ENCODE measurements at places on chromosomes 12 and 14. TPM values are rescaled to one million over a fixed set of nuclear protein-coding genes. Genes with fewer than 3 reads are reported as not detected.

DNA sequence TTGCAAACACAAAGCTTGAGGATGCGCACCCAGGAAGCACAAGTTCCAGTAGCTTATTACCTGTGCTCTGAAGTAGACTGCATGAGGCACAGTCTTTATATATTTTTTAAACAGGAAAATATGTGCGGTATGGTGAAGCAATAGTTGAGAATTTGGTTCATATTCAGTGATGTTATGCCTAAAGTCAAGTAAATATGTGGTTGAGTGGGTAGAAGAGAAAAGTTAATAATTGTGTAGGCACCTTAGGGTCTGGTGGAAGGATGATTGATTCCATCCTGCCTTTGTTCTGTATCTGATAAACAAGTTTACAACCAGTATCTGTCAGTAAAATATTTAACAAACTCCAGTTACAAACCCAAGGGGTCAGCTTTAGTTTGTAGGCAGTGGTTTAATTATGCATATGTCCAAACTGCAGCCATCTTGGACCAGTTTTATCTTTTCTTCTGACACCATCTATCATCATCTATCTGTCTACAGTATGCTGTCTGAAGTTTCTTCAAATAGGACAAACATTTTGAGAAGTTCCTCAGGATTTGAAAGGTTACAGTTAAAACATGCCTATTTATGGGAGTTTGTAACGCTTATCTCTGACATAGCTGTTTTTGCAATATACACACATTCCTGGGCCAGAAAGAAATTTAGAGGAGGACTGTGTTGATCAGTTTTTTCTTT lies 10.8 kb downstream of the SINHCAF start:
- no peak for DNase-seq

DNA sequence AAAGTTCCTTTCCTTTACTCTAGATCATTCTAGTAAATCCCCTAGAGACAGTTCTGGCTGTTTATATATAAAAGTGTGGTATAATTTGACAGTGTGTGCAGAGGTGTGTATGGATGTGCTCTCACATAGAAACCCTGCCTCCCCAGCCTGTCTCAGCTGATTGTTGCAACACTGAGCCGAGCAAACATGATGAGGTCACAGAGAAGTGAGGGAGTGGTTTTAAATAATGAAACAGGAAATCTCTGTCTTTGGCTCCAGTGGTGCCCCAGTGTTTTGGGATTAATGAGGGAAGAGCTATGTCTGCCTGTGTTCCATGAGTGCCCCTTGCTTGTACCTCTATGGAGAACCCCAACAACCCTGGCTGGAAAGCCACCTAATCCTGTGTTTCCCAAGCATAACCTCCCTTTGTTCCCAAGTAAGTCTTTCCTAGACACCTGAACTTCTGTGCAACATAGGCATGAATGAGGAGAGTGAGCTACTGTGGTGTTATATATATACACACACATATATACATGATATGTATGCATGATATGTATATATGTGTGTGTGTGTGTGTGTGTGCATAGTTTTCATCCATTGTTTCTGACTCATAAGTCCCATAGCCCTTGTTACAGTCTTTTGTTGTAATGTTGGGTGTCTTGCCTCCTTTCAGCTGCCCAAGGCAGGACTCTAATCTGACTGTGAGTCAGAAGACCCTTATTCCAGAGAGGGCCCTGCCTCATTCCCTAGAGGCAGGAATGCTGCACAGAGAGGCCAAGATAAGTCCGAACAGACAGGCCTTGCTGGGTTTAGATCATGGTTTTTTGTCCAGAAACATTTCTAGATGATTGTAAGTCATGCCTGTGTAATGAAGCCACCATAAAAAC lies 18.0 kb downstream of the TRAF3 start:
- peak; percentile 38 for DNase-seq

GRCh38 chr12:49478949-49479664 lies 59.7 kb upstream of the KCNH3 start:
- DNase-seq = no peak

DNA sequence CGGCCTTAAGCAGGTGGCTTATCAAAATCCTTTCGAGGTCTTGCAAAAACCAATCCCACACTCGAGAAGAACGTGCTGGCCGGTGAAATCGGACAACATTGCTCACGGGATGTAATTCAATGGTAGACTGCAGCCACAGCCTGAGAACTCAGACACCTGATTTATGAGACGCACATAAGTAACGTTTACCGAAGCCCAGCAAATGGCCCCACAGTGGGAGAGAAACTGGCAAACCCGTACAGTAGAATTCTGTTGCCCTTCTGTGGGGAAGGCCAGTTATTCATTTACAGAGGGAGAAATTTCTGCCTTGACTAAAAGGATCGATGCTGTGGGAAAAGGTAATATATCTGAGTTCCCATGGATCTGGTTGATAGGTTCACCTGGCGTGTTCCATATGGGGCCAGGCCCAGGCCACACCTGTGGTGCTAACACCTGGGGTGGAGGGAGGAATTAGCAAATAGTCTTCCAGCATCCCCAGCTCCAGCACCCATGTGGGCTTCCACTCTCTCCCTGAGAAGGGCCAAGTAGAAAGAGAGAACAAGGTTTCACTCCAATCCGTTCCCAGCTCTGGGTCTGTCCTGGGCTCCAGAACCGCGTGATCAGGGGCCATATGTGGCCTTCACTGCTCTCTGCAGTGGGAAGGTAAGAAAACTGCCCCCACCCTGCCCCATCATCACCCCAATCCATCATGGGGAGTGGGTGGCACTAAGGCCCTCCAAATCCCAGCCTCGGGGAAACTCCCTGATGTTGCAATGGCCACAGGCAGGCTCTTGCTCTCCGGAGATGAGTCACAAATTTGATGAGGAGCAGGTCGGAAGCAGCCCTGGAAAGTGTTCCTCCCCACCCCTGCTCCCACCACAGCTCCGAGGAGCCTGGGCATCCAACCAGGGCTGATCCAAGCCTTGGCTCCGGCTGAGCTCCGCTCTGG lies 12.7 kb downstream of the BDKRB1 start:
- DNase-seq = no peak

GRCh38 chr14:38070061-38070588 lies 137.6 kb upstream of the SSTR1 start:
- no peak for DNase-seq

DNA sequence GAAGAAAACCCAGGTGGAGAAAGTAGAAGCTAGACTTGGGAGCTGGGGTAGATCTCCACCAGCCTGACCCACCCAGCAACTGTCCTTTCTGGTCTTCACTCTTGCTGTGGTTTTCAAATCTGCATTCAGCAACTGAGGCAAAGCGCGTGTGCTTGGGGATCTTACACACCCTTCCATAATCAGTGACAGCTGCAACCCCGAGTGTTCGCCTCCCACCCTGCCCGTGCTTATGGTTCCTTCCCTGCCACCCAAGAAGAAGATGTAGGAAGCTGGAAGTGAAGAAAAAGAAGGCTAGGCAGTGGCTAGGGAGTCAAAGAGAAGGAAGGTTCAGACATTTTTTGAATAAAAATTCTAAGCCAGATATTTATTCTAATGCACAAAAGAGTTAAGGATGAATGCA lies 162.6 kb upstream of the CCND2 start:
- no peak for DNase-seq

DNA sequence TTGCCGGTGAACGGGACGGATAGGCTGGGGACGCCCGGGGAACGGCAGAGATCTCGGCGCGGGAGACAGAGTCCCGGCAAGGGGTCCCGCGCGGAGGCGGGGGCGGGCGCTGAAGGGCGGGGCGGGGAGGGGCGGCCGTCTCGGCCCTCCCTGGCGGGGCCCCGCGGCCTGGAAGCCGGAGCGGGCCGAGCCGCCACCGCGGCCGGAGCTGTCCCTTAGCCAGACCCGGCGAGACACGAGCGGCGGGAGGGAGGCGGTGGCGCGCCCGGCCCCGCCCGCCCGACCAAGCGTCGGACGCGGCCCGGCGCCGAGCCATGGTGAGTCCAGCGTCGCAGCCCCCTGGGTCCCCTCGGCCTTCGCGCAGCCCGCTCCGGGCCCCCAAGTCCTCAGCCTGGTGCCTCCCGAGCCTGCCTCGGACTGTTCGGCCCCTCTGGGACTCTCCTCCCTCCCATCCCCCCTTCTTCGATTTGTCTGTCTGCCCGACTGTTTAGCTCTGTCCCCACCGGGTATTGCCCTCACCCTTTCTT lies at the start of gene ARHGEF40:
TSS of gene ARHGEF40 (plus strand) at position 222 of the 527 bp plus-strand sequence. CDS start at position 315, 93 bp downstream.
- no peak for DNase-seq

GRCh38 chr14:72595152-72595862 lies 298.6 kb downstream of the DPF3 start:
- DNase-seq = no peak

- DNase-seq = no peak
Measured at GRCh38 chr12:104126548-104126947, 11.5 kb downstream of the NFYB start.

DNA sequence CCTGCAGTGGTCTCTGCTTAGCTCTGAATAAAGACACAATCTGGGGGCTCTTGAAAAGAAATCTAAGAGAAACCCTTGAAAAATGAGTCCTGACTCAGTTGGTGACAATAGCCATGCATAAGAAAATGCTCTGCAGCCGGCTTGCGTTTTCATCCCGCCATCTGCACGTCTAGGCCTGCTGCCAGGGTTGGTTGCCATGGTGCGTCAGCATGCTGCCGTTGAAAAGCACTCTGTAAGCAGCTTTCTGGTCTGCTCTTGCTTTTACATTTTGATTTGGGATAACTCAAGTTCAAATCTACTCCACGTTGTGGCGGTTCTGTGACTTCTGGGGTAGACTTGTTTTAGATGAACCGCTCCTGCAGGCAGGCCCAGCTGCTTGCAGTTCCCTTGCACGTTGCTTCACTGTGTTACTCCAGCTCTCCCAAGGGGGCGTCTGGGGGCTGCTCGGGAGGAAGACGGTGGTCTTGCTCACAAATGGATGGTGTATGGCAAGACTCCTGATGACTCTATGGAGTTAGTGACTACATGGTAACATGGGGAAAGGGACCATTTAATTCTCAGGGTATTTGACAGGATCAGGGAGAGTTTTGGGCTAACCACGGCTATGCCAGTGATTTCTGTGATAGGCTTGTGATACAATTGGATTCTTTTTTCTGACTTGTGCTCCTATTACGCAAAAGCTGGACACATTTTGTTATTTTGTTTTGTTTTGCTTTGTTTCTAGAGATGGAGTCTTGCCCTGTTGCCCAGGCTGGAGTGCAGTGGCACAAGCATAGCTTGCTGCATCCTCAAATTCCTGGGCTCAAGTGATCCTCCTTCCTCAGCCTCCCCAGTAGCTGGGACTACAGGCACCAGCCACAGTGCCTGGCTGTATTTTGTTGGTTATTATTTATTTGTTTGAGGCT lies 15.8 kb downstream of the WNT5B start:
- no peak for DNase-seq

DNA sequence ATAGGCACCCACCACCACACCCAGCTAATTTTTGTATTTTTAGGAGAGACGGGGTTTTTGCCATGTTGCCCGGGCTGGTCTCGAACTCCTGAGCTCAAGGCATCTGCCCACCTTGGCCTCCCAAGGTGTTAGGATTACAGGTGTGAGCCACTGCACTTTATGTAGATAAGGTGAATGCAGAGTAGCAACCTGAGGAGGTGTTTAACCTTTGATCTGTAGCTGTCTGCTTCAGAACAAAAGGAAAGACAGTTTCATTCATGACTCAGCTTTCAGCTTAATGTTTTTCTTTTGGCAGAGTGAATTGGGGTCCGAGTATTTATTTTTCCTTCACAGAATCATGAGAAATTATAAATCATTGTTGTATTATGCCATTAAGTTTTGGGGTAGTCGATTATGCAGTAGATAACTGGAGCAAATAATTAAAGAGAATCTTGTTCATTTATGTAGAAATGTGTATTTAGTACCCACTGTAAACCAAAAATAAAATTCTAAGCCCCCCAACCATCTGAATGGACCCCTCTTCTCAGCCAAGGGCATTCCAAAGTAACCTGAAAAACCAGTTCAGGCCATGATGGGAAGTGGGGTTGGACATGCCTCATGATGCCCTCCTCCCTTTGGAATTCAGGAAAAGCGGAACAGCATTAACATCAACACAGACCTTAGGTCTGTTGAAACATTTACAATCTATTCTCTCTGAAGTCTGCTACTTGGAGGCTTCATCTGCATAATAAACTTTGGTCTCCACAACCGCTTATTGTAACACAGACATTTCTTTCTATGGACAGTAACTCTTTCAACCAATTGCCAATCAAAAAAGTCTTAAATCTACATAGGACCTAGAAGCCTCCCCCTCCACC lies 10.7 kb upstream of the STX2 start:
- DNase-seq = no peak

DNA sequence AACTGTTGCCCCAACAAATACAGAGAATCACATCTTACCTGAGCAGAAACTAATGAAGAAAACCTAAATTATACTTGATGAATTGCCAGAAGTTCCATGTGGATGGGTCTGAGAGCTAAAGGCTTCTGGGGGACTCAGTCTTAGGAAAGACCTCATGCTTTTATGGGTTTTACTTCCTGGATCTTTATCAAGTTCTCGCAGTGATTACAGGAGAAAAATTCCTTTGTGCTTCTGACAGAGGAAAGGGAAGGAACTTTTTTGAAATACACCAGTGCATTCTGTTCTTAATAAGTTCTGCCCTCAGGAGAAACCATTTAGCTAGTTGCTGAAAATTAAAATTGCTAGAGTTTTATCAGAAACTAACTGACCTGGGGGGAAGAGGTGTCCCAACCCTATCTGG lies 203.9 kb upstream of the KITLG start:
- DNase-seq = no peak

The SIX4 gene
- total RNA-seq = not detected

The PSME2 gene
- 146 TPM for total RNA-seq

The CCDC175 gene
- total RNA-seq = not detected

The IL23A gene
- 18.5 TPM for total RNA-seq

The SDR9C7 gene
- total RNA-seq = not detected

The MYO1A gene
- total RNA-seq = 1.8 TPM

The PHETA1 gene
- total RNA-seq = 1.1 TPM

All from naive thymus-derived CD4-positive, alpha-beta T cell (primary cell).